SW480 (cell line): ENCODE measurements at places on chromosomes 11 and 22.

- no peak for DNase-seq
Observed at GRCh38 chr11:77117492-77117891, 10.6 kb upstream of the MYO7A start.

DNA sequence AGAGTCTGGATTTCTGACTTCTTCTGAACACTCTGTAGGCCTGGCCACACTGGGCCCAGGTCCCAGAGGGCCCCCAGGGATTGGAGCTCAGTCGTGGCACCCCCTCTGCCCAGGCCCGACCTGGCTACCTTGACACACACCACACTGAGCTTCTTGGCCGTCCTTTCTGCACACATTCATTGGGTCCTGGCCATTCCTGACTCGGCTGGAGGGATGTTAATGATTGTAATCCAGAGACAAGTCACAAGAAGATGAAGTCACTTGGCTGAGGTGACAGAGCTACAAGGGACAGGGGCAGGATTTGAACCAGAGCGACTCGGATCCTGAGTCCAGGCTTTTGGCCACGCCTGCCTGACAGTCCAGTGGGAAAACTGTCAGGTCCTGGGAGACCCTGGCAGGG lies 23.9 kb upstream of the PDGFB start:
- DNase-seq: no peak

GRCh38 chr22:32801537-32802236 lies at the start of gene TIMP3:
Gene TIMP3, plus strand, starts transcription at chr22:32801705. Its CDS starts 297 bp downstream, at chr22:32802002.
- peak; percentile 58 for DNase-seq

- no peak for DNase-seq
Observed at GRCh38 chr22:45506816-45507360, 4.2 kb downstream of the FBLN1 start.

DNA sequence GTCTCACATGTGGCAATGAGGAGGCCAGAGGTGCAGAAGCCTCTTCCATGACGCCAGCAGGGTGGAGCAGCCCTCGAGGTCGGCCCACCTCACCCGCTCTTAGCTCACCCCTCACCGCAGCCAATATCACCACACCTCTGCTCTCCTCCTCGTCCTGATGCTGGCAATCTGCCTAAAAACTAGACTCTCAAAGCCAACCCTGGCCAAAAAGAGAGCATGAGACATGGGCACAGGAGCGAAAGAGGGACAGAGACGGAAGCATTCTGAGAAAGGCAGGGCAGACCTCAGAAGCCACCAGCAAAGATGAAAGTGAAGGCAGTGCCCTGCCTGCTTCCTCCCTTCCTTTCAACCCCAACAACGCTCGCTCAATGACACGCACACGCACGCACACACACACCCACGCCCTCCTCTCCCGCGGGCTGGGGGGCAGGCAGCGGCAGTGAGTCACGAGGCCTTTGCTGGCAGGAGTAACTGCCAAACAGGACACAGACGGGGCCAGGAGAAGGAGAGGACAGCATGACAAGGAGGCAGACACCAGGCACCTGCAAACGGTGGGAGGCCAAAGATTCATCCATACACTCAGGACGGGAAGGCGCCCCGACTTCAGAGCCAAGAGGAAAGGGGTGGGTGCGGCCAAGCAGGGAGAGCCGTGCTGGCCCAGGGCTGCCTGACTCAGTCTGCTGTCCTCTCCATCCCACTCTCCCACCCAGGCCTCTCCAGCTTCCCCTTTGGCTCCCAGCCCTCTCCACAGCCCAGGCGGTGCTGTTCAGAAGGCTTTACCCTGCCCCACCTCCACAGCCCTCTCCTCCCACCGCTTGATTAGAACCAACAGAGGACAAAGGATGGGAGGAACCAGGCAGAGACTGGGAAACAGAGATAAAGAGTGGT lies 11.4 kb downstream of the IGSF9B start:
- DNase-seq: peak; percentile 97

DNA sequence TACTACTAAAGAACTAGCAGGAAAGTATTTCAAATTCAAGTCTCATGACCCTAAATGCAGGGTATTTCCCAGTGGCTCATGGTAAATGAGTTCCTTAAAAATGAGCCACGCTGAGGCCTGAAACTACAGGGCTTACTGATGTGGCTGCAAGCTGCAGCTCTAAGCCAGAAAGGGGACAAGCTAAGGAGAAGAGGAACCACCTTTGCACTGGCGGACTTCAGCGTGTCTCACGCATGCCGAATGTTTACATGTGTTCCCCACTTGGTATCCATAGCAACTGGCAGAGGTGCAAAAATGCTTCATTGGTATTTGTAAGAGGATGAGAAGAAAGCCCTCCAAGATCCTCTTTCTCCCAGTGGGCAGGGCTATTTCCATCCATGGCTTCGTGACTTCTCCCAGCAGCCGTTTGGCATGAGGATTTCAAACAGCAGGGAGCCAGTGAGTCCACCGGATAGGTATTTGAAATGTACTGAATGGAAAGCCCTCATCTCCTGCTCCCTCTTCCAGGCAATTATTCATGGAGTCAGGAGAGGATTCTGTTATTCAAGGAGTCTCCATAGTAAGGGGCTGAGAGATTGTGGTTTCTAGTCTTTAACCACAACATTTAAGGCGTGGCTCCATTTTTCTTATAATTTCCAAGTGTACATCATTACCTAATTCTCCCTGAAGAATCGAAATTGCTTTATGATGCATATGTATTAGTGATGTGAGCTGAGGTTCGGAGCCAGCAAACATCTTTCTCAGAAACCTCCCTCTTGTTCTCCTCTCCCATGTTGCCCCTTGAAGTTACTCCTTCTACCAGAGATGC lies 55.3 kb upstream of the CD44 start:
- peak; percentile 34 for DNase-seq

GRCh38 chr22:49306632-49307480 lies 520.8 kb downstream of the BRD1 start:
- no peak for DNase-seq
